Left cardiac atrium (tissue), 4 donors: ENCODE measurements at places on chromosomes 6 and 20.

DNA sequence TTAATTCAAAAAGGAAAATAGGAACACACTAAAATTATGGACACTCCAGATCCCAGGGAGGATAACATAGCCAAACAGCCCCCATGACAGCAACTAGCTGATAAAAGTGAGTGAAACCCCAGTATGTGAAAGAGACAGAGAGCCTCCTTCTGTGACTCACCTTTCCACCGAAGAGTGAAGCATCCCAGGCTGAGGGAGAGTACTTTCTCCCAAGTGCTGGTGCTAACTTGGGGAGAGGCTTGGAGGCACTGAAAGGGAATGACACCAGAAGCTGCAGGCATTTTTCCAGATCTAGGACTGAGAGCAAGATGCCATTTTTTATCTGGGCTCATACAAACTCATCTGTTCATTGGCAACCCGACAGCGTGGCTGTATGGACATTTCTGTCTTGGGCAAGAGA lies 339.8 kb downstream of the HTR1B start:
- no peak for DNase-seq

DNA sequence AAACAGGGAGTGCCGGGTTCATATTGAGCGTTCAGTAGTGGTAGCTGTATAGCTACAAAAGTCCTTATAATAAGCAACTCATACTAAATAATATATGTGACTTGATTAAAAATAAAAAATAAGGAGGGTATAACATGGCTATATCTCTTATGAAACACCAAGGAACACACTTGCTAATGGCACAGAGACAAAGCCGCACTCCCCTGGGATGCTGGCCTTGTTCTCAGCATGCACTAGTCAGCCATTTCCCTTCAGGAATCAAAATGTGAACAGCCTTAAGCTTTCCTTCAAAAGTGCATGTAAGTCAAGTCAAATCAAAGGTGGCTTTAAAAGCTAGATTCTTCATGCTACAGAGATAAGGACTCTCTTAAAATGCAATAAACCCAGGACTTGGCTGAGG lies 9.4 kb downstream of the HMGCLL1 start:
- DNase-seq: peak; percentile 24

DNA sequence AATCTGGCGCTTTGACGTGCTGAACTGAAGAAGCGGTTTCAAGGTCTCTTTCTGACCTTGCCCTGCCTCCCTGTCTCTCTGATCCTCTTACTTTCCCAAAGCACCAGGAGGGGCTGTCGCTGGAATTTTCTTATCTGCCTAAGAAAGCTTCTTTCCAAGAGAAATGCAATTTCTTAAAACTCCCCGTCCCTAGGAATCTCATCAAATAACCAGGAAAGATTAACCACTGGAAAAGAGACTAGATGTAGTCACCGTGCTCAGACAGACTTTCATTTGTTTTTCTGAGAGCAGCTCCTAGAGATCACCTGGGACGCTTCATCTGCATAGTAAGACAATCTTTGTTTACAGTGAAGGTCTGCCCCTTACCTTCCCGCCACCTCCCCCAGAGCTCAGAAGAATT lies 38.6 kb downstream of the PDYN start:
- DNase-seq: no peak

DNA sequence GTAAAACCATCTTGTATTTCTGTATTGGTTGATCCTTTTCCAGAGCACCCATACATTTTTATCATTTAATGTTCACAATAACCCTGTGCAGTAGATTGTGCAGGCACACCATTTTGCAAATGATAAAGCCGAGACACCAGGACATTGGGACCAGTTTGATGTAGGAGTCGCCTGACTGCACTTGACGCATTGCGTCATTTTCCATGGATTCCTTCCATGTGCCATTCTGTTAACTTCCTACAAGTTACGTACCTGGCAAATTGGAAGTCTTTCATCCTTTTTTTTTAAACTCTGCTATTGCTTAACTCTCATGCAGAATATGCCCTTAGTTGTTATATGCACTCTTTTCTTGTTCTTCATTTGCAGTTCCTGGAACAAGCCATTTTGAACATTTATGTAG lies 43.0 kb downstream of the PRPH2 start:
- no peak for DNase-seq

GRCh38 chr6:31350196-31351032 lies 6.6 kb downstream of the HLA-B start:
- DNase-seq: no peak

DNA sequence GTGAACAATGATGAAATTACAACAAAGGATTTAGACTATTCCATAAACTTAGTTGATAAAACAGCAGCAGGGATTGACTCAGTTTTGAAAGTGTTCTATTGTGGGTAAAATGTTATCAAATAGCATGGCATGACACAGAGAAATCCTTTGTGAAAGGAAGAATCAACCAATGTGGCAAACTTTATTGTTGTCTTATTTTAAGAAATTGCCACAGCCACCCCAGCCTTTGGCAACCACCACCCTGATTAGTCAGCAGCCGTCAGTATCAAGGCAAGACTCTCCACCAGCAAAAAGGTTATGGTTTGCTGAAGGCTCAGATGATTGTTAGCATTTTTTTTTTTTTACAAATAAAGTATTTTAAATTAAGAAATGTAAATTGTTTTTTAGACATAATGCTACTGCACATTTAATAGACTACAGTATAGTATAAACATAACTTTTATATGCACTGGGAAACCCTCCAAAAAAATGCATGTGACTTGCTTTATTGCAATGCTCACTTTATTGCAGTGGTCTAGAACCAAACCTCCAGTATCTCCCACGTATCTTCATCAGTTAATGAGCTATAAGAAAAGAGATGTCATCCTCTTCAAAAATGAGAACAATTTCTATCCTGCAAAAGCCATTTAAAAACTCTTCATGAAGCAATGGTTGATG lies 162.7 kb downstream of the SOBP start:
- DNase-seq: no peak

GRCh38 chr20:6439737-6440442 lies 317.1 kb upstream of the FERMT1 start:
- DNase-seq: no peak

- DNase-seq: no peak
Measured at GRCh38 chr6:156114541-156114940, 658.9 kb upstream of the NOX3 start.

DNA sequence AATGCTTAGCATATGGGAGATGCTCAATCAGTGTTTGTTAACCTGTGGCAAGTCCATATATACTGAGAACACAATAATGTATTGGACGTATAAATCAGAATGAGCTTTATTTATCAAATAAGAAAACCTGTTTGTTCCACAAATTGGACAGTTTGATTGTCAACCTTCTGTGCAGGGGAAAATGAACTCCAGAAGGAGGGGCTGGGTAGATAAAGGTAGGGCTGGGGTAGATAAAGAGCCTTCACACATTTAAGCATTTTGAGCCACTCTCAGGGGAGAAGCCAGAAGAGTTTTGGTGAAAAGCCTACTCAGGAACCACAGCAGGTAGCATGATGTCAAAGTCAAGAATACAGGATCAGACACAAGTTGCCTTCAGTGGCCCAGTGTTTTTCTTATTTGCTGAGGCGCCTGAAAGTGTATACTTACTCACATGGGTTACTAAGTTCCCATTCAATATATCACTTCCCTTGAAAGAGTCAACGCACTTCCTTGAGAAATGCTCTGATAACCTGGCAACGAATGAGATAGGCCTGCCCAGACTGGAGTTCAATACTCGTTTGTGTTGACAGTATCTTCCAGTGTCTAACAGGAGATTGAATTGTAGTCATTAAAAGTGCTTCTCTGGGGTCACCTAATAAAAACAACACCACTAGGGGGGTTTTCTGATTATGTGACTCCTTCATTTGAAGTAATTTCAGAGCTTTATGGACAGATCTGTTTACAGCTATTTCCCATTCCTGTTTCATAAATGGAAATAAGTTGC lies 263.9 kb upstream of the CITED2 start:
- DNase-seq: no peak

DNA sequence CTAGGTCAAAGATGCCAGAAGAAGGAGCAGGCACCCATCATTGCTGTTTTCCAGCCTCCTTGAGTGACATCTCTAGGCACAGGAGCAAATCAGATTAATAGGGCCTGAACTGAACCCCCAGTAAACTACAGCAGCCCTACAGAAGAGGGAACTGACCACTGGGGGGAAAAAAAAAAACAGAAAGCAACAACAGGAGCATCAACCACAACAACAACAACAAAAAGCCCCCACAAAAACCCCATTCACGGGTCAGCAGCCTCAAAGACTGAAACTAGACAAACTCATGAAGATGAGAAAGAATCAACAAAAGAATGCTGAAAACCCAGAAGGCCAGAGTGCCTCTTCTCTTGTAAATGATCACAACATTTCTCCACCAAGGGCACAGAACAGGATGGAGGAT lies 537.4 kb upstream of the BTBD3 start:
- DNase-seq: no peak

- DNase-seq: no peak
Measured at GRCh38 chr6:31247813-31248212, 24.1 kb downstream of the HLA-C start.

- DNase-seq: no peak
Measured at GRCh38 chr6:14113976-14114375, 3.6 kb upstream of the CD83 start.

DNA sequence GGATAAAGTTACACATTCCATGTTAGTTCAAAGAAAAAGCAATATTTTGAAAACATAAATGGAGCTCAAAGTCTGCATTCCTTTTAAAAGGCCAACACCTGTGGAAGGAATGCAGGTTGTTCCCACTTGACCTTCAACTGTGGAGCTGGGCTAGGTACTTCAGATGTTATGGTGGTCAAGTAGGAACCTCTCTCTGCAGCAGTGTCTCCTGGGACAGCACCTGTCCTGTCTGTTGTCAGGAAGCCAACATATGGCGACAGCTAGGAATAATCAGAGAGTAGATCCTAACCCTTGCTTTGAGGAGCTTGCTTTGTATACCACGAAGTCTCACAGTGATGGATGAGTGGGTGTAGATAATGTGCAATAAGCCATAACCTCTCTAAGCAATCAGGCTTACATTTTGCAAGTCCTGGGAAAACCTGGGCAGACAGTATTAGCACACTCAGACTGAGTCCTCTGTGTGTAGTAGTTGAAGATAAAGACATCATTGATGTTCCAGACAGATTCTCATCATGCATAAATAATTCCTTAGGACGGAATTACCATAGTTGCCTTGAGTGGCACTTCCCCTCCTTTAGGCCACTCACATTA lies 347.5 kb downstream of the PRL start:
- no peak for DNase-seq

DNA sequence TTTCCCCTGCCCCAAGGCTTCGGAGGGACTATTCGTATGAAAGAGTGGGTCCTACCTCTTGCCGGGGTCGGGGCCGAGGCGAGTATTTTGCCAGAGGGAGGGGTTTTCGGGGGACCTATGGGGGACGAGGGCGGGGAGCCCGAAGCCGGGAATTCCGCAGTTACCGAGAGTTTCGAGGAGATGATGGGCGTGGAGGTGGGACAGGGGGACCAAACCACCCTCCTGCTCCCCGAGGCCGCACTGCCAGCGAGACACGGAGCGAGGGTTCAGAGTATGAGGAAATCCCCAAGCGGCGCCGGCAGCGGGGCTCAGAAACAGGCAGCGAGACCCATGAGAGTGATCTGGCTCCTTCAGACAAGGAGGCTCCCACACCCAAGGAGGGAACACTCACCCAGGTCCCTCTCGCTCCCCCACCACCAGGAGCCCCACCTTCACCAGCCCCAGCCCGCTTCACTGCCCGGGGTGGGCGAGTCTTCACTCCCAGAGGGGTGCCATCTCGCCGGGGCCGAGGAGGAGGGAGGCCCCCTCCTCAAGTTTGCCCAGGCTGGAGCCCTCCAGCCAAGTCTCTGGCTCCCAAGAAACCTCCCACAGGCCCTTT lies 11.3 kb downstream of the PRRC2A start:
- no peak for DNase-seq

- no peak for DNase-seq
Measured at GRCh38 chr6:125346201-125346925, 44.6 kb upstream of the HDDC2 start.

- DNase-seq: no peak
Measured at GRCh38 chr6:94511502-94512088, 1065.7 kb upstream of the MANEA start.

DNA sequence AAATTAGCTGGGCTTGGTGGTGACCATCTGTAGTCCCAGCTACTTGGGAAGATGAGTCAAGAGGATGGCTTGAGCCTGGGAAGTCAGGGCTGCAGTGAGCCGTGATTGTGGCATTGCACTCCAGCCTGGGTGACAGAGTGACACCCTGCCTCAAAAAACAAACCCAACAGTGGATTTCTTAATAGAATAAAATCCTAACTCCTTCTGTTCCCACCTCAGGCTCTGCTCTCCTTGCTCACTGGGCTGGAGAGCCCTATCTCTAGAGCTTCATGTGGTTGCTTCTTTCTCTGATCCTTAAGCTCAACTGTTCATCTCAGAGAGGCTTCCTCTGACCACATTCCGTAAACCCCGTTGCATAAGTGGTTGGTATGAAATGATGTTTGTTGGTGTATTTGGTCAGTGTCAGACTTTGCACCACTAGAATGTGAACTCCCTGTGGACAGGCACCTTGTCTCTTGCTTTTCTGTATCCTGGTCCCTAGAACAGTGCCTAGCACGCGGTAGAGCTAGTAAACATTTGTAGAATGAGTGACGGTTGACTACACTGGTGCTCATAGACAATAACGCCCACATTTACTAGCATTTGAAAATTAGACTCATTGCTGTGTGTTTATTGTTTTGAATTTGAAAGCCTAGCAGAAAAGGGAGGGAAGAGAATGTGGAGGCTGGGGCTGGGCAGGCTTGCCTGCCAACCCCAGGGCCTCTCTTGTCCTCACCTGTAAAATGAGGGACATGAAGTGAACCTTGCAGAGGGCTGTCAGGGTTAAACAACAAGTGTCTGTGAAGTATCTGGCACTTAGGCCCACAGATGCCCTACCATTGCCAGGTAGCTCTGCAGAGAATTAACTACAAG lies 4.2 kb downstream of the MAPRE1 start:
- DNase-seq: no peak
